ENCODE measurements at places on chromosomes 5 and 9.

- DNase-seq, result no peak
Measured at GRCh38 chr9:88567870-88568269, 32.9 kb downstream of the NXNL2 start.

DNA sequence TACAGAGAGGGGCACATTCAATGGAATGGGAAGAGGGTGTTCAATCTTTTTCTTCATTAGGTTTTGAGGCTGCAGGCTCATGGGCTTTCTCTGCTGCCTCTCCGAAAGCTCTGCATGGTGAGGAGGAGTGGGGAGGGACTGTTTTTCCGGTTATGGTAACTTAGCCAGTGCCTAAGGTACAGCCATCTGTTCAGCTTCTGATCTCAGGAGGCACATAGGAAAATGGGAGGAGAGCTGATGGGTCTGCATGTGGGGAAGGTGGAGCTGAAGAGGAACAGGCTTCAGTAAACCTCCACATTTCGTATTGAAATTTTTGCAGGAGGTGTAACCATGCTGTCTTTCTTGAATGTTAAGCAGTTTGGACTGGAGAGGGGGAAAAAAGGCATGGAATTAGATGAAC is 1020.4 kb upstream of the WWC1 start:
- DNase-seq, result no peak

DNA sequence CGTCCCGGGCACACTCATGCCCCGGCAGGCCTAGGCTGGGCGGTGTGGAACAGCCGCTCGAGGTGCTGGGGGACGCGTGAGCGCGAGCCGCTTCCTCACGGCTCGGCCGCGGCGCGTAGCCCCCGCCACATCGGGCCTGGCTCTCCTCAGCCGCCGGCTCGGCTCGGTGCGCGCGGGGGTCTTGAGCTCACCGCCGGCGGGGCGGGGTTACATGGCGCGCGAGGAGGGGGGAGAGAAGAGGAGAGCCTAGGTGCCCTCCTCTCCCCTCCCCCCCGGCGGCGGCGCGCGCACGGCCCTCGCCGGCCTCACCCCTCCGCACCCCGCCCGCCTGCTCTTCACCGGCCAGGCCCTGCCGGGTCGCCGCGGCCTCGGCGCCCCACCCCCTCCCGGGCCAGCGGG is 7.7 kb downstream of the RANBP6 start:
- DNase-seq, result peak; percentile 62

- no peak for DNase-seq
Measured at GRCh38 chr9:99076030-99076429, 28.9 kb upstream of the TGFBR1 start.

DNA sequence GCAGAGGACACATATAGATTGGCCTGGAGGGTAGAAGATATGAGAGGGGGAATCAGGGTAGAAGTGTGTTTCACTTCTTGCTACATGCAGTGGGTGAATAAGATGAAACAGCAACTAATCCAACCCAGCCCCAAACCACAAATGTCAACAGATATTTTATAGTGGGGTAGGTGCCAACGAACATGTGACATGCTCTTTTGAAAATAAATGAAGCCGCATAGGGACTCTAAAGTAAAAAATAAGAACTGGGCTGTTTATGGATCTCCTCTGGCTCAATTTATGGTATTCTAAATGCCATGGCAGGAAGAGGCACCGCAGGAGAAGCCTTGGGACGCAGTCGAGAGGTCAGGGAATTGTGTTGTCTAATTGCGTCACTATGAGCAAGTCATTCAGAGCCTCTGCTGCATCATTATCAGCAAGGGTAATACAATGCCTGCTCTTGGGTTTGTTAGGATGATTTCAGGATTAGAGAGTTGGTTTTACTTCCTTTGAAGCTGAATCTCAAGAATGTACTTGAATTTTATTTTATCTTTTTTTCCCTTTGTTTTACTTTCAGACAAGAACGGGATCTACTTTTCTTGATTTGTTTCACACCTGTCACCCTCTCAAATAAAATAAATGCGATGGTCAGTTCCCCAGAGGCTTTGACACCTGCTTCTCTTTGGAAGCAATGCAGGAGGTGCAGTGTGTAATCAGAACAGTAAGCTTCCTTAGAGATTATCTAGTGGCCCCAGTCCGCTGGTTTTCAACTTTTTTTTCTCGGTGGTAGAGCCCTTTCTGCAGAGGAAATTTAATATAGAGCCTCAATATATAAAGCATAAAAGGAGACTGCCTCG is 375.6 kb upstream of the CLINT1 start:
- no peak for DNase-seq

DNA sequence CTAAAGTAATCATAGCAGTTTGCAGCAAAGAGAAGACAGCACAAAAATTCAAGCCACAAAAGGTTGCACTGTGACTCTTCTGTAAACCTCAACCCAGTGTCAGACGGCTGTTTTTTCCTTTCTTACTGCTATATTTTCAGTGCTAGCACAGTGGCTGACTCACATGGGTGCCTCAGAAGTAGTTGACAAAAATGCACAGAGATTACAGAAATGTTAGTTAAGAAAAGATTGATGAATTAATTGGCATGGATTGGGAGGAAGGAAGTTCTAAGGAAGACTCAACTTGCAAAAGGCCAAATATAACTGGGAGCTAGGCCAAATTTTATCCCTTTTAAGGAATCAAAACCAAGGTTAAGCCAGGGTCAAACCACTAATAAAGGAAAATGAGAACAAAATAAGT is 43.7 kb upstream of the ITGA1 start:
- DNase-seq, result no peak

DNA sequence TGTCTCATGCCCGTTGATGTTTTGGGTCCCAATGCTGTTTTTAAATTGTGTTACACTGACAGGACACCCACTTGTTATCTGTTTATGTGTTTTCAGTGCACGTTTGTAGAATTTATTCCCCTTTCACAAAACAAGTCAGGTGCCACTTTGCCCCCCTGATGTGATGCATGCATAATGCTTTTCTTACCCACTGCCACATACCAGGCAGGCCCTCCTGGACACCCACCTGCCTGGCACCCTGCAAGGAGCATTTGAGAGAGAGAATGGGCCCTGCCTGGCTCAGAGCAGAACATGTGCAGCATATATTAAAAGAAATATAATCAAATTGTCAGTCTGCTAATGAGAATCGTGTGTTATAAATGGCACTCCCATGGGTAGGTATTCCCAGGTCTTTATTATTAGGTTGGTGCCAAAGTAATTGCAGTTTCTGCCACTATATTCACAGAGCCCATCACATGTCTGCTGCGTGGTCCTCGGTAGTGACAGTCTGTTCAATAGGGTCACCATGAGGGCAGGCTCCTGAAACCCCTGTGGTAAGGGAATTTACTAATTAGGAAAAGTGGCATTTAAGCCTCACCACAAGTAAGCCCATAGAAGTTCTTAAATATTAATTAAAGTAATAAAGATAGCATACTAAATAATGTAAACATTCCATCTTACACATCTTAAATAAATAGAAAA is 52.2 kb upstream of the CKMT2 start:
- no peak for DNase-seq

DNA sequence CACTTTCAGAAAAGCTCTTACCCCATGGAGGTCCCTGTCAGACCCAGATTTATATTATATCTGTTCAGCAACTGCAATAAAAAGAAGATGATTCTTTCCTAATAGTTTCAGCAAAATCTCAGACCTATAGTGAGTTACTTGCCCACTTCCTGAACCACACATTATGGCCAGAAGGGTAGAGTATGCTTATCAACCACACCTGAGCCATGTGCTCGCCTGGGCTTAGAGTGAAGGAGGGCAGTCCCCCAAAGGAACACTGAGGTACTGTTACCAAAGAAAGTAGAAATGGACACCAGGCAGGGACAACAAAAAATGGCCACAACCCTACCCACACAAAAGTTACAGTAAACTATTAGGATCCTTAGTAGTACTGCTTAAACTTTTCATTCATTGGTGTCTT is 128.7 kb downstream of the ZNF608 start:
- no peak for DNase-seq

DNA sequence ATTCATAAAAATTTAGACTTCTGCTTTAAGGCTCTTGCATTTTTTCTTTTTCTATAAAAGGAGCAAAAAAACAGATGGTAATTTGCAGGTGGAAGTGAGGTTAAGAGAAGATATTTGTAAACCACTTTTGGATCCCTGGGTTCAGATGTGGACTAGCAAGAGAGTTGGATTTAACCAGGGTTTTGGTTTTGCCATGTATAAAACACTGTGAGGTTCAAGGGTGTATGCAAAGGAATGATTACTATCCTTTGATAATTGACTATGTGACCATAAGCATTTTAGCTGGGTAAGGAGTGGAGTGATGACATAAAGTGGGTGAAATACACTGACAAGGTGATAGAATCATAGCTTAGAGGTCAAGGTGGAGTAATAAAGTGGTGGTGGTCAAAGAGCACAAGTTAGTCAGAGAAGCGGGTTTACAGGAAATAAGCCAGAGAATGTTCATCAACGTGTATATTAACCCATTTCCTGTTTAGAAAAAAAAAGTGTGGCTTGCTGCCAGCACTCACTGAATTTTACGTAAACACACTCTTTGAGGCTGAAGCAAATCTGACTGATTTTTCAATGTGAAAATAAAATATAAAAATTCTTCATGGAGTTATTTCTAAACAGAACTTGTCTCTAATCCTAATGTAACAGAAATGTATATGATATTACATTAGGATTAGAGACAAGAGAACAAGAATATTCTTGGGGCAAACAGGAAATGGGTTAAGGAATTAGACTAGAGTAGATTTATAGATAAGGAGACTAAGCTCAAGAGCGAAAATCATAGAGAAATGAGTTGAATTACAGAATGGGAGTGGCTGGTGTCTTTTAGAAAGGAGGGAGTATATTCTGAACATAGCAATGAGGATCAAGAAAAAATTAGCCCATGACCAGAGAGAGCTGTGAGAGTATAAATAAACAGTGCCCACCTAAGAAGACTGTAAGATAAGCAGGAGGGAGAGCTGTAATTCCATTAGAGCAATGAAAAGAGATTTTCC is 74.5 kb downstream of the CDKN2A start:
- DNase-seq, result no peak

- no peak for DNase-seq
Measured at GRCh38 chr9:2872250-2872930, 28.5 kb upstream of the PUM3 start.

DNA sequence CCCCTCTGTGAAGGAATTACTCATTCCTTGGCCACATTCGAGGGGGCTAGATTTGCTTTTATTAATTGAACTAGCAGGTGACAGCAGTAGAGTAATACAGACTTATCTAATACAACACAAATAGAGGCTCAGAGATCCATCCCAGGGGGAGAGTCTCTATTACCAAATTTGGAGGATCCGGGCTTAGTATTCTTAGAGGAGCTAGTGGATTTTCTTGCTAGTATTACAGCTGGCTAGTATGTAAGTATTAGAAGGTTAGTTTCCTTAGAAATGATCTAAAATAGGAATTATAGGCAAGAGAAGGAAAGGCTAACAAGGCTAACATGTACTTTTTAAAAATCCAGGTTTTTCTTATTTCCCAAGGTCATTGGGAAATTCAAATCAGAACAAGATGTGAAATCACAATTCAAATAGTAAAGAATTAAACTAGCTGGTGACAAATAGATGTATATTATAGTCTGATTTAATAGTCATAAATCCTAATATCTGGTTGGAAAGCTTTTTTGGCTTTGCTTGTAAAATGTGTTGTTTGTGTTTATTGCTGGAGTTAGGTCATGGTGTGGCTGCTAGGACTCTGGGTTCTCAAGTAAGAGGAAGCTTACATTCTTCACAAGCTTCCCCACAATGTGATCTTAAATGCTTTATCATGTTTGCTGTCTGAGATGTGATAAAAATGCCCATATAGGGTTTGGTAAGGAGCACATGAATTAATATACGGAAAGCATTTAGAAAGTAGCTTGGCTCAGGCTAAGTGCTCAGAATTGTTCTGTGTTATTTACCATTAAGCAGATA is 160.4 kb upstream of the MPDZ start:
- no peak for DNase-seq

DNA sequence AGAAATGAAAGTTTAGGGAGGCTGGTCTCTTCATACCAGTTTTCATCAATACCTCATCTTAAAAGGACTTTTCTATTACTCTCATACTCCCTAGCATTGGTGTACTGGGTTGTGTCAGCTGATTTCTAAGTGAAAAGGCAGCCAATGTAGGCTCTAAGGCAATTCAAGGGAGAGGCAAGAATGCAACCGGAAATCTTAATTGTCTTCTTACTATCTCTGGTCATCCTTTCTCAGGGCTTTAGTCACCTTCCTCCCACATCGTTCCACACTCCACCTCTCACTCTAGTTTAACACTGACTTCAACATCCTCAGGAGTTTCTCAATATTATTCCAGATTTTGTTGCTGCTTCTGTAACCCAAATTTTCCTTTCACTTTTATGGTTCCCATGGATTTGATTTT is 281.8 kb upstream of the RFX3 start:
- no peak for DNase-seq

GRCh38 chr9:128689820-128690683 is 1.0 kb downstream of the SET start:
- no peak for DNase-seq

DNA sequence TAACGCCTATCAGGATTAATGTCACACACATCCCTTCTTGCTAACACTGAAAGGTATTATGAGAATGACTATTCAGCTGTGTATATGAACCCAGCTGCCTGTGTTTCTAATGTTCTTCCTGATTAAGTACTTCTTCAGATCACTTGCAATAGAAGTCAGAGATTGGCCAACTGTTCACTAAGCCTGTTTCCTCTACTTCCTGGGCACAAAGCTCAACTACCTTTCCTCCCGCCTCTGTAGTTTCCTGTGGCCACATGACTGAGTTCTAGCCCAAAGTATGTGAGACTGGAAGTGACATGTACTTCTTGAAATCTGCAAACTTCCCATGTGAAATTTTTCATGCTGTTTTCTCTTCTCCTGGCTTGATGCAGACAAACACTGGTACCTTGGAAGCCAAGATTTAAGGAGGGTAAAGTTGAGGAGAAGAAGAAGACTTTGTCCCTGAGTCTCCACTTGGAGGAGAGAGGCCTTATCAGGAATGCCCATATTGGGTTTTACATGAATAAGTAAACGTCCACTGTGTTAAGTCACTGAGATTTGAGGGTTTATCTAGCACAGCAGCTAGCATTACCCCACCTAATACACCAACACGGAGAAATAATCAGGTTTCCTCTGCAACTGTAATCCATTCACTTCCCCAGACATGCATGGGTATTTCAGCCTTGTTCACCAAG is 58.6 kb downstream of the SLIT3 start:
- DNase-seq, result no peak

- DNase-seq, result no peak
Measured at GRCh38 chr5:178247481-178248456, 15.2 kb upstream of the PHYKPL start.

DNA sequence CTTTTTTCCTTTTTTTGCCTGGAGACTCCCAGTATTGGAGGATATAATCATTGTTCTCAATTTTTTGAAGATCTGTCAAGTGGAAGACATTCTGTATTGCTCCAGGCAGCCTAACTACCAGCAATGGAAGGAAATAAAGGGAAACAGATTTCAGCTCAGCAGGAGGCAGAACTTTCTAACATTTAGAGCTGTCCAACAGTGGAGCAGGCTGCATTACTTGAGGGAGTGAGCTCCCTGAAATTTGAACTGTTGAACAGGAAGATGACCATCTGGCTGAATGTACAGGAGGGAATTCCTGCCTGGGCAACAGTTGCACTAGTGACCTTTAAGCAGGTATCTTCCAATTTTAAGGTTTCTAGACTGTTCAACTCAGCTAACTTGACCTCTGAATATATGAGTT is 1.1 kb upstream of the GAPVD1 start:
- DNase-seq, result no peak
